Fibroblast of skin of back (primary cell): ENCODE measurements at places on chromosomes 11 and 22.
A peak's percentile ranks its signal among the peaks of the same experiment; 100 is the strongest.

DNA sequence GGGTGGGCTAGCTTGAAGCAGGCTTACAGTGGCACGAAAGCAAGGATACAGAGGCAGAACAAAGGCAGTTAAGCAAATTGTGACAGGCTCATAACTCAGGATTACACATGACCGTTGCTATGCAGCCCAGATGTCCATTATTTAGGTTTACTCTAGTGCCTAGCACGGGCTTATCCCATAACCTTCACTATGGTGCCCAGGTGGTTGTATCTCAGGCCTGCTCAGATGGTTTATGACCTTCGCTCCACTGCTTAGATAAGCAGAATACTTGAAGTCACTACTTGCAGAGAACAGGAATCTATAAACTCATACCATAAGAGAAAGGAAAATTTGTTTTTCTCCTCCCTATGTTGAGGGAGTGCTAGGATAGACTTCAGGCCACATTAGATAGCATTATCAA is 9.0 kb downstream of the OR6M1 start:
- no peak for DNase-seq

DNA sequence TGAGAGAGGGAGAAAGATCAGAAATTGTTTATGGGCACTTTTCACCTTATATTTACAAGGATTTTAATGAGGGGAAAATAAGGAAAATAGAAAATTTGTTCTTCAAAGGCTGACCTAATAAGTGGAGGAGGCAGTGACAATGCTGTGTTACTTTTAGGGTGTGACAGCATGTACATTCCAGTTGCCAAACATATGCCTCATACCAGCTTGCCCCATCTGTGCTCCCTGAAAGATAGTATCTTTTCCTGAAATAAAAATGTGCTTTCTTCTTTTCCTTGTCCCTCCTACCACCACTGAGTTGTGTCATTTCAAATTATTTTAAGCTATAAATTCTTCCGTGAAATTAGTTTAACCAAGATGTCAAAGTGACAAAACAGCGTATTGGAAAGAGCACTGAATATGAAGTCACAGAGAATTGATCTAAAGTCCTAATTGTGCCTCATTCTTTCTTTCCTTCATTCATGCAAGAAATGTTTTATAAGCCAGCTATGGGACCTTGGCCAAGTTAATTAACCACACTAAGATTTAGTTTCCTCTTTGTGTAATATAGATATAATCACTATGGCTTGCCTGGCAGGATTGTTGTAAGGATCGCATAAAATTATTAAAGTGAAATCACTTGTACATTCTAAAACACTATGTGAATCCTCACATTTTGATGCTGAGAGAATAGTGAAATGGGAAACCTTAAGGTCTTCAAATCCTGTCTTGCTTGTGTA is 1307.5 kb upstream of the TENM4 start:
- no peak for DNase-seq

DNA sequence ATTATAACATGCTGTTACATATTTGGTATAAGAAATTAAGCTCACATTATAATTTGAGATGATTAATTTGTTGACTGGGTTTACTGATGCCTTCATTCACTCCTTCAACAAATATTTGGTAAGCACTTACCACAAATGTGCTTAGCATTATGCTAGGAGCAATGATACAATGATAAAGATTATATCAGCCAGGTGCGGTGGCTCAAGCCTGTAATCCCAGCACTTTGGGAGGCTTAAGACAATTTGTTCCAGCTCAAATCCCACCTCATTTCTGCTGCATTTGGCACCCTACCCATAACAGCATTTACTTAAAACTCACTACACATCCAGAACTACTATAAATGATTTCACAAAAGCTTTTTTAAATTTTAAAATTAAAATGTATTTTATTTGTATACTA is 1263.6 kb upstream of the RAG2 start:
- no peak for DNase-seq

- DNase-seq = no peak
These were observed 134.4 kb downstream of the METTL15 start for GRCh38 chr11:28242596-28242995.

- DNase-seq = peak; percentile 24
These were observed 74.5 kb upstream of the LMO1 start for GRCh38 chr11:8338138-8338537.

DNA sequence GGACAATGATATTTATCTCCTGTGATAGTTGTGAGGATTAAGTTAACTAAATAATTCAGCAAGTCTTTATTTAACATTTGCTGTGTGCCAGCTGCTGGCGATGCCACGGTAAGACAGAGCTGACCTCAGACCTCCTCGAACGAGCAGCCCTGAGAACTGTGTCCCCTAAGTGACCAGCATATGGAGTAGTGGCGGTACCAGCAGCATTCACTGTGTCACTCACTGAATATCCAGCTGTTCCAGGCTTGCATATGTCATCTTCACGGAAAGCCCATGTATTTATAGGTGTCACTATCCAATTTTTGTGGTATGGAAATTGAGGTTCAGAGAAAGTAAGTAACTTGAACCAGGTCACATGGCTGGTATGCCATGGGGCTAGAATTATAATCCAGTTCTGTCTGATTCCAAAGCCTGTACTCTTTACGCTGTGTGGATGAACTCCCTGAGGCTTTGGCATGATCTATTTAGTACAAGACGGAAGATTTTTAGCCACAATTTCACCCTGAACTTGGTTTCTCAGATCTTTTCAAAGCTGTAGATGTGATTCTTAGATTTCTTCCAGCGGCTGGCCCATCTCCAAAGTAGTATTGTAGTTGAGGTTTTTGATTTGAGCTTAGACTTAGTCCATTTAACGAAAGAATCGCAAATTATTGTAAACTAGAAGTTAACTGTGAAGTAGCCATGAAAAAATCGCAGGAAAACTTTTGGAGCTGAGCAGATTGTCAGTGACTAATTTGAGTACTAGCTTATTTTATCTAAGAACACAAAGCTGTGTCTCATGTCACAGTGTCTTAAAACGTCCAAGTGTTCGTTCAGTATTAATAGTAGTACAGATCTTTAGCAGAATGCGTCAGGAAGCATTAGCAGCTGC is 49.4 kb upstream of the MYO18B start:
- no peak for DNase-seq

DNA sequence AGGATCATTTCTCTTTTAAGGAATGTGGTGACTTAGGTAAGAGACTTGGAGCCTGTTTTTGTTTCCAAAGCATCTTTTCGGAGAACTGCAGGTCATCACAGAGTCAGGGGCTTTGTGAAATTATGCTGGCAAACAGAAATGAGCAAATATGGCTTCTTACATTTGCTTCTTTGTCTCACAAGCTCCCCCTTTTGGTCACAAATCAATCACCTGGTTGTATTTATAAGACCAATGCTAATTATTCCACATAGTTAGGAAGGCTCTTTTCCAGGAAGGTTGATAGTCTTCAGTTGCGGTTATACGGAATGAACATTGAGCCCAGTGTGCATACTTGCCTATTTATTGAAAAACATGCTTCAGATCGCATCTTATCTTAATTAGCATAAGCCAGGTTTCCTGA is 34.6 kb upstream of the CEP126 start:
- peak; percentile 65 for DNase-seq
